B cell (primary cell): ENCODE measurements at places on chromosomes 3 and 15. TPM values are rescaled to one million over a fixed set of nuclear protein-coding genes. Genes with fewer than 3 reads are reported as not detected.

MRPL46 gene
- 22.6 and 24.6 TPM in 2 replicates for total RNA-seq

CCR4 gene
- total RNA-seq, result 0.12 and 0.34 TPM in 2 replicates

SHC4 gene
- total RNA-seq, result 0.69 and 0.75 TPM in 2 replicates

KCNMB3 gene
- total RNA-seq, result 5.7 and 6.1 TPM in 2 replicates

- H3K27me3 ChIP-seq, result no peaks in the 10 kb centered on the region
- no peak overlapping the region for H3K27ac ChIP-seq
- H3K4me1 ChIP-seq, result no peaks in the 10 kb centered on the region
- no peak for DNase-seq
- H3K4me3 ChIP-seq, result no peak overlapping the region
- H3K36me3 ChIP-seq, result no peaks in the 10 kb centered on the region
These were observed 50.9 kb upstream of the KPNA4 start for GRCh38 chr3:160616311-160616710.

DNA sequence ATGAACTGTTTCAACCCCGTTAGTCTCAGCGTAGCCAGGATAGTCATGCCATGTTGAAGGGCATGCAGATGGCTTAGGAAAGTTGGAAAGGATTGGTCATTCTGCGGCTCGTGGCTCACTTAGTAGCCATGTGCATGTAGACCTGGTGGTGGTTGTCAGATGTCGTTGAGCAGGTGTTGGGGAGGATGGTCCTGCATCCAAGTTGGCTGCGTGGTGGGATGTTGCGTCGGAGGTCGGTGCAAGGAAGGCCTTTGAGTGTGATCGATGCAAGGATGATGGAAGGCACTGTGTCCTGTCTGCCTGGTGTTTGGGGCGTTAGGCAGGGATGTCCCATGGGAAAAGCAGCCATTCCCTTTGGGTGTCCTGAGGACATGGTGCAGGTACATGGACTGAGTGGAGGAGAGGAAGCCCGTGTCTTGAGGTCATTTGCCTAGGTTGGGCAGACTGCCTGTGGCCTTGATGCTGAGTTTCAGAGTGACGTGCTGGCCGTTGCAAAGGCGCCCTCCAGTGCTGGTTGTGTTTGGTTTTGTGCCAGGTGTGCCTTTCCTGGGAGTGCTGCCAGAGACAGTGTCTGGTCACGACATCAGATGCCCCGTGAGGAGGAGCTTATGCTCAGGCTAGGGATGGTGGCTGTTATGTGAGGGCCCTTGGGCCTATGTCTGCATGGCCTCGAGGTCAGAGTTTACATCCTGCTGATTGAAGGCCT, 103.4 kb downstream of the SNRPN start:
- H3K27ac ChIP-seq, result no peak overlapping the region
- no peaks in the 10 kb centered on the region for H3K27me3 ChIP-seq
- H3K36me3 ChIP-seq, result no peaks in the 10 kb centered on the region
- no peak for DNase-seq

- no peaks in the 10 kb centered on the region for H3K27me3 ChIP-seq
- H3K27ac ChIP-seq, result peak overlapping the region; percentile 93
- DNase-seq, result peak; percentile 43
- peaks cover 4% of the 10 kb centered on the region for H3K36me3 ChIP-seq
- peak overlapping the region; percentile 87 for H3K4me3 ChIP-seq
These were observed 878 bp upstream of the RAD51 start for GRCh38 chr15:40693904-40694687.

GRCh38 chr15:37117030-37117429, 16.7 kb upstream of the MEIS2 start:
- H3K36me3 ChIP-seq, result no peaks in the 10 kb centered on the region
- no peaks in the 10 kb centered on the region for H3K27me3 ChIP-seq
- no peaks in the 10 kb centered on the region for H3K4me1 ChIP-seq
- H3K27ac ChIP-seq, result no peak overlapping the region
